SJSA1 (cell line): ENCODE measurements at places on chromosomes 11 and 22. TPM values are rescaled to one million over a fixed set of nuclear protein-coding genes. Genes with fewer than 3 reads are reported as not detected.
A peak's percentile ranks its signal among the peaks of the same experiment; 100 is the strongest.

DNA sequence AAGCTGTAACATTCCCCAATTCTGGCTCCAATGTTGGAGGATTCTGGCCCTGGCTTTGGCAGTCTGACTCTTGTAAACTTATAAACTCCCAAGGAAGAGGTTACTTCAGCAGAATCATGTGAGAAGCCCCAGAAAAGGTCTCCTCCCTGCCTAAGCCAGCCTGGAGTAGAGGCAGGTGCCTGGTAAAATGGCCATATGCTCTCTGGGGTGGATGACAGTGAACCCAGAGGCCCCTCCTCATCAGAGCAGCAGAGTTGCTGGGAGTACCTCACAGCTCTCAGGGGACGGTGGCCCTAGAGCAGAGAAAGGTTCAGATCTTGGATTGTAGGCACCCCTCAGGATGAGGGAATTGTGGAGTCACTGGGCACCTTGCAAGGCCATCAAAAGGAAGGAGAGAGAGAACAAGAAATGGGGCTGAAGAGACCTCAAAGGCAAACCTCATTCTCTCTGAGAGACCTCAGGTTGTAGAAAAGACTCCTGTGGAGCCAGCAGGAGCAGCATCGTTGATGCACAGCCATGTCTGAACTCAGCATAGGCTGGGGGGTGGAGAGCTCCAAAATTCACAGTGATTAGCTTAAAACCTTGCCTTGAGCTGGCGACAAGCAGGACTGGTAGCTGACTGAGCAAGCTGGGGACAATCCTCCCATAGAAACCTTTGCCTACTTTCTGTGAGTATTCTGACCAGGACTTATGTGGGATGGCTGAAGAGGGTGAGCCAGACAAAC lies 4.9 kb upstream of the P2RY6 start:
- DNase-seq: no peak

DNA sequence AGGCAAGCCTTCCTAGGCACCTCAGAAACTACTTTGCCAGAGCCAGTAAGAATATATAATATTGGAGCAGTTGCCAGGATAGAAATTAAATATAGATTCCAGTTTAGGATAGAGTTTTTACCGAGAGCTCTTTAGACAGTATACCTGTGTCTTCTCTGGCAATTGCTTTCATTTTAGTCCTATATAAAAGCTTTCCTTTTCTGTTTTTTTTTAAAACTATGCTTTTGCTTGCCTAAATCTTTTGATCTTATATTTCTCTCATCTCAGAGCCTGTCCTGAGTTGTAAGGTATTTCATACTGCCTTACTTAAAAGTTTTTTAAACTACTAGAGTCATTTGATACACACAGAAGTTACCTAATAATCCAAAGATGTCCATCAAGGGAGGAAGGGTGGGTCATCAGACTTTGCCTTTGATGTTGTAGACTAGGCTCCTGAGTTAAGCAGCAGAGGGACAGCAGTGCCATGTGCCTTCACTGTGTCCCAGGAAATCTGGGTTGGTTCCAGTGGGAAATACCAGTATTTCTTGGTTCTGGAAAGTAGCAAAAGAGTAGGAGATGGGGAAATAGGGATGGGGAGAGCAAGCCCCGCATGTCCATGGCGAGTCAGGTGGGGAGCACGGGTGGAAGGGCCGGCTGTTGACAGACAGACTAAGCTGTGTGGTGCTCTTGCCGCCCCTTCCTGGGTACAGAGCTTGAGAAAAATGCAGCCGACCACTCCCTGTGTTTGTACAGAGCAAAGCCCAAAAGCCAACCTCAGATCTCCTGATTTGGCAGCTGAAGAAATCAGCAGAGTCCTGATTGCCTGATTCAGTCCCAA lies 11.2 kb downstream of the MCAM start:
- DNase-seq: no peak

GRCh38 chr22:30398685-30399680 lies 2.2 kb downstream of the SEC14L2 start:
- no peak for DNase-seq

GRCh38 chr11:5604896-5605295 lies 8.5 kb downstream of the TRIM6 start:
- DNase-seq: no peak

DNA sequence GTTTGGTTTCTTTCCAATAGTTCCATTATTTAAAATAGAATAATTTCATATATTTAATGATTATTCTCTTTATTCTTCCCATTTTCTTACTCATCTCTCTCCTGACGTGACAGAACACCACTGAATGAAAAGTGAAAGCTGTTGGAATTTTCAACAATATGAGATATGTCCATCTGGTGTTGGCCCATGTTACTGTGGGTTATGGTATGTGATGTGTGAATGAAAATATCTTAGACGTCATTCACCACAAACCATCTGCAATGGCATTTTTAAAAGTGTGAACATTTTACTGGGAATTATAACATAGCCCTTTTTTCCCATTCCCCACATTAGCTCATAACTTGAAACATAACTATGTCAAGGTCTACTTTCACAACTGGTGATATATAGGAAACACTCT lies 11.3 kb upstream of the OR5M1 start:
- no peak for DNase-seq

- DNase-seq: no peak
Measured at GRCh38 chr11:10072142-10072541, 221.9 kb downstream of the SBF2 start.

GRCh38 chr11:10307022-10307399 lies 2.1 kb downstream of the ADM start:
- no peak for DNase-seq

DNA sequence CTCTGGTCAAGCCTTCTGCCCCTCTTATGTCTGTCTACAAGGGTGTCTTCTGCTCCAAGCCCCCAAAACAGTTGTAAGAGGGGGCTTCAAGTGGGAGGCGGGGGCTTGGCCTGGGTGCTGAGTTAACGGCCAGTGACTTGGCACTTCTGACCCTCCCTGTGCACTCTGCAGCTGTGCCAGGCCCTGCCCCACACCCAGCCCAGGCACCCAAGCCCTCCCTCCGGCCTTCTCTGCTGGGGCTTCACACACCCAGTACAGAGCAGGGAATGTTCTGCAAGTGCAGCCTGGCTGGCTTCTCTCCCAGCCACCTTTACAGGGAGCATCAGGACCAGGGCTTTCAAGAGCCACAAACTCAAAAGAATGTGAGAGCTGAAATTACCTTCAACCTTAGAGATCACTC lies 3.8 kb downstream of the TMEM121B start:
- DNase-seq: no peak

DNA sequence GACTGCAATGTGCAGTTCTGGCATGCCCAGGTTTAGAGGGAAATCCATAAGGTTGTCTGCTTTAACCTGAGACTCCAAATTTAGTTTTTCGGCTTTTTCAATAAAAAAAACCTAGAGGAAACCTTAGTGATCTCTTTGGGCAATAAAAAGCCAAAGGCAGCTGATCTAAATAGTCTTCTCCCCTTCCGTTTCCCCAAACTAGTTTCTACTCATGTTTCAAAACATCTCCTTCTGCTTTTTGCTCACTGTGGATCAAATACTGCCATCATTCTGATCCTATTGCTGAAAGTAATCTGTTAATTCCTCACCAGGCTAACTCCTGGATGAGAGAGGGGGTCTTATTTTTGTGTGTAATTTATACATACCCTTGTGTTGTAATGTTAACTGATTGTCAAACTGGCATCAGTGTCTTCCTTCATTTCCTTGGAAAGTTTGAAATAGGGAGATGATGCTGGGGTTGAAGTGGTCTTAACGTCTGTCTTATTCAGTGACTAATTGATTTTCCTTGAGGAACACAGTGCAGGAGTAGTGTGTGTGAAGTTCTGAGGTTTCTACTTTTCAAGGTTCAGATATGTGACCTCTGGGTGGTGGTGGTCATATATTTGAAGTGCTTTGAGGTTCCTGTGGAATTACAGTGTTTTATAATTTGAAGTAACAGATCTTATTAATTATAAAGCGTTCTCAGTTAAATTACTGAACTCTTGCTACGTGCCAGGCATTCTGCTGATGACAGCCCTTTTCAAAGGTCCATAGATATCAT lies 55.0 kb downstream of the ARHGAP42 start:
- no peak for DNase-seq

DNA sequence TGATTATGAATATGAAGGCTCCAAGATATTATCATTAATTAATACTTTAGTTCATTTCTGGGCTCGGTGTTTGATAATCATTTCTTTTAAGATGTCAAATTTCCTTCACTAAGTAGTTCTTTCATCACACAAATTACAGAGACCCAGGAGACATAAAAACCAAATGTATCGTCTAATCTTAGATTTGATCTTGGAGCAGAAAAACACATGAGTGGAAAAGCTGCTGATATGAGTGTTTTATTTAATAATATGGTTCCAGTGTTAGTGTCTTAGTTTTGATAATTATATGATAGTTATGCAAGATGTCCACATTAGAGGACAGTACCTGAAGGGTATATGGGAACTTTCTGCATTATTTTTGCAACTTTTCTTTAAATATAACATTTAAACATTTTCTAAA lies 494.5 kb upstream of the RAG2 start:
- DNase-seq: no peak

DNA sequence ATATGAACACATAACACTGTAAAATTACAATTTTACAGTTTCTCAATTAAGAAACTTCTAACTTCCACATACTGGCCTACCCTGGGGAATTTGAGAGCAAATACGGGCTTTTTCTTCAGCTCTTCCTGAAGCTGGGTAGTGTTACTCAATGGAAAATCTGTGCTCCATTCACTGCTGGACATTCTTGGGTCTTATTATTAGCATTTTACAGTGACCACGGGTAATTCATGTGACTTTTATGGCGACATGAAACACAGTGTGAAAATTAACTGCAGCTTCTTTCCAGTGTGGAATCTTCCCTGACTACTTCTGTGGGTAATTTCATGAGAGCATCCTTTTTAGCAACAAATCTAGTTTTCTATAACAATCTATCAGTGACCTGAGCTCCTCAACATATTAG lies 423.7 kb upstream of the ANO5 start:
- DNase-seq: no peak

DNA sequence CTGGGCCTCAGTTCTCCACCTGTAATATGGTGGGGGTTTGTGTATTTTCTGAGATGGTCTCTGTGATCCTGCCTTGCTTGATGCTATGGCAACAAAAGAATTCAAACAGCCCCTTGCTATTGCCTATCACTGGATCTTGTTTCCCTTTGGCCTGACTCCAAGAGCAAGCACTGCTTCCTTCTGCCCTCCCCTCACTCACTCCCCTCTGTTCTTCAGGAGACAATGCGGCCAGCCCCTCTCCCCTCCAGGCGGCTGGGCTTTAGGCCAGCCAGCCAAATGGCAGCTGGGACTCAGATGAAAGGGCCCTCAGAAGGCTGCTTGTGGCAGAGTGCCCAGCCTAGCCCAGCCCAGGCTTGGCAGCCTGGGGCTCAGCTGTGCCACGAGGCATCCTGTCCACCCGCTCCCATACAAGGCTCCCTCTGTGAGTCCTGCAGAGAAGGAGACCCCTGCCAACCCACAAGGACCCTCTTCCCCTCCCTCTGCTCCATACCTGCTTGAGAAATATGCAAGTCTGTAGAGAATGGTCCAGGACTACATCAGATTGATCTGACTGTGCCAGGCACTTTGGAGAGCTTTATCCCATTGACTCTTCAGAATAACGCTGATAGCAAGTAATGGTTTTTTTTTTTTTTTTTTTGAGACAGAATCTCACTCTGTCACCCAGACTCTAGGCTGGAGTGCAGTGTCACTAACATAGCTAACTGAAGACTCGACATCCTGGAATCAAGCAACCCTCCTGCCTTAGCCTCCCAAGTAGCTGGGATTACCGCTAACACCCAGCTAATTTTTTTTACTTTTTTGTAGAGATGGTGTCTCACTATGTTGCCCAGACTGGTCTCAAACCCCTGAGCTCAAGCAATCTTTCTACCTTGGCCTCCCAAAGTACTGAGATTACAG lies 7.6 kb upstream of the KCTD14 start:
- no peak for DNase-seq

GRCh38 chr11:116044520-116044919 lies 540.3 kb upstream of the CADM1 start:
- DNase-seq: no peak

- no peak for DNase-seq
Measured at GRCh38 chr11:61963016-61963281, 4.5 kb downstream of the FTH1 start.

- no peak for DNase-seq
Measured at GRCh38 chr22:29148036-29148435, 57.7 kb upstream of the EMID1 start.

DNA sequence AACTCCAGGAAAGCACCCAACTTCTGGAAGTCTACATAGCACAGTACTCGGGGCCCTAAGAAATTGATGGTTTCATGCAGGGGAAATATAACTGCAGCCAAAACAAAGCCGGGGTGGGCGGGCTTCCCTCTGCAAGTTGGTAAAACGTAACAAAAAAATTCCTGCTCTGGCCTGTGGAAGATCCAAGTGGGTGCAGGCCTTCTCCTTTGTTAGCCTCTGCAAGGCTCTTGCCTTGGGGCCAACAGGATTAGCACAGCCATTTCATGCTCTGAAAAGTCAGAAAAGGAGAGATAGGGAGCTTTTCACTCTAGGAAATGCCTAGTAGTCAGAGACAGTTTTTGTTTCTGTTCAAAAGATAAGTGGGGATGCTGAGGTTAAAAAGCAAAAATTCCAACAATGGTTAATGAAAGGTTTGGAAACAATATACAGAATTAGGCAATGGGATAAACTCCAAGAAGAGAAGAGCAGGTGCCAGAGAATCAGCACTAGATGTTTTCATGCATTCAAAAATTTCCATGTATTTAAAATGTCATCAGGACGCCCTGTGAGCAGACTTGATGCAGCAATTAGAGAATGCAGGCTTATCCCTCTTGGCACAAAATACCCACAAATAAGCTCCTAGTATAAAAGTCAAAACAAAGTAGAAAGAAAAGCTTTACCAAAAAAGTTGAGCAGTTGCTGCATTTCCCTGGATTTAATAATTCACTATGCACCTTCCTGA lies 72.3 kb upstream of the CHRM4 start:
- no peak for DNase-seq

GRCh38 chr22:28029201-28029948 lies 110.3 kb upstream of the PITPNB start:
- DNase-seq: peak; percentile 38

Gene MS4A6E
- not detected in 2 replicates for total RNA-seq

Gene PHETA2
- total RNA-seq: 9.7 and 14.9 TPM in 2 replicates

Gene CCND1
- 579 and 793 TPM in 2 replicates for total RNA-seq

Gene NOX4
- 3.9 and 4.9 TPM in 2 replicates for total RNA-seq

Gene OR52N4
- total RNA-seq: not detected in 2 replicates

Gene SAA4
- not detected in 2 replicates for total RNA-seq
